ENCODE measurements at places on chromosomes 4 and X.

DNA sequence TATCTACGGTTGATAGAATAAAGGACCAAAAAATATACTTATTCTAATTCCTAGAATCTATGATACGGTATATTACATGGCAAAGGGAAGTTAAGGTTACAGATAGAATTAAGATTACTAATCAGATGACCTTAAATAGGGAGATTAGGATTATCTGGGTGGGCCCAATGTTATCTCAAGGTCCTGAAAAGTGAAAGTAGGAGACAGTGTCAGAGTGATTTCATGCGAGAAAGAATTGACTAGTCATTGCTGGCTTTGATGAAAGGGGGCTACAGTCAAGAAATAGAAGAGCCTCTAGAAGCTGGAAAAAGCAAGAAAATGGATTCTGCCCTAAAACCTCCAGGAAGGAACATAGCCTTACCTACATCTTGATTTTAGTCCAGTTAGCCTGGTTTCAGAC lies 176.9 kb upstream of the PPP1R2C start:
- DNase-seq, result no peak

GRCh38 chrX:42803320-42803719 lies 25.4 kb upstream of the PPP1R2C start:
- DNase-seq, result no peak

DNA sequence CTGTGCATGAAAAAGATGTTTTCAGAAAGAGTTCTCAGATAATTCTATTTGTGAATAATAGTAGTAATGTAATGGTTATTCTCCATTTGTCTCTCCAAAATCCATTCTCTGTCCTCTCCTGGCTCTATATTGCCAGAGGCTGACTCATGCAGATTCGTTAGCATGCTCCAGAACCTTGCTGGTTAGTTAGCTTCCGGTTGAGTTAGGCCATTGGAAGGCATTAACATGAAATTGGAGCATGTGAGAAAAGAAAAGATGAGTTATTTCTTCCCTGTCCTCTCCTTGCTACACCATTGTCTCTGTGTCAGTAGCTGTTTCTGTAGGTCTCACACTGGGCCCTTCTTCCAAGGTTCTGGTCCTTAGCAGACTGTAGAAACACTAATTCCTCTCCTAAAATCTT lies 23.5 kb upstream of the PRDM8 start:
- DNase-seq, result no peak

DNA sequence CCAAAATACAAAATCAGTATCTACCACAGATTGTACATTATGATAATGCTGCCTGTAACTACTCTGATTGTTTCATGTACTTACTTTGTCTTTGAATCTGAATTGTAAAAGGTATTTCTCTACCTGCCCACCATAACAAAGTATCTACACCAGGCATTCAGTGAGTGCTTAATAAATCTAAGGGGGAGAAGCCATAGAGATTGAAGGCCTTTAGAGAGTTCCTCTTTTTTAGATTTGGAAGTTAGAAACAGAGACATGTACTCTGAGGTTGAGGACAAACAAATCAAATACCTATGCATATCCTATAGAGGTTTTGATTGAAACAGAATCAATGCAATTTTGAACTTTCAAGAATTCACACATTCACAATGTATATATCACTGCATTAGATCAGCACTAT lies 42.7 kb downstream of the SAT1 start:
- no peak for DNase-seq

DNA sequence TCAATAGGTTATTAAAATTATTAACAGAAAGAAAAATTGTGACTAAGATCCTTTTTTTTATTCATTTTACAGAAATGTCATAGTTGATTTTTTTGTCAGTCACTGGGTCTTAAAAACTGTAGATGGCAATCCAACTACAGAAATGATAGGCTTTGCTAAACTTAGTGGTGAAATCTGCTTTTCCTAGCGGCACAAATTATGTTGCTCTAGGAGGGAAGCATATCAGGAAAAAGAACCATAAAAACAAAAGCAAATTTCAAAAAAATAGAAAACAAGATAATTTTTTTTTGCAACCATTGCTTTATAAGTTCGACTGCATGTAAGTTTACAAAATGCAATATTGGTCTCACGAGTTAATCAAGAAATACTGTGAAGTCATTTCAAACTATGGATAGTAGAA lies 443.5 kb upstream of the IGFBP7 start:
- DNase-seq, result no peak

- DNase-seq, result no peak
These were observed 179.8 kb downstream of the SLIT2 start for GRCh38 chr4:20431543-20431951.

- DNase-seq, result no peak
These were observed 283.9 kb downstream of the SMARCA1 start for GRCh38 chrX:129239371-129239770.

- no peak for DNase-seq
These were observed 36.3 kb upstream of the REST start for GRCh38 chr4:56871371-56871866.

DNA sequence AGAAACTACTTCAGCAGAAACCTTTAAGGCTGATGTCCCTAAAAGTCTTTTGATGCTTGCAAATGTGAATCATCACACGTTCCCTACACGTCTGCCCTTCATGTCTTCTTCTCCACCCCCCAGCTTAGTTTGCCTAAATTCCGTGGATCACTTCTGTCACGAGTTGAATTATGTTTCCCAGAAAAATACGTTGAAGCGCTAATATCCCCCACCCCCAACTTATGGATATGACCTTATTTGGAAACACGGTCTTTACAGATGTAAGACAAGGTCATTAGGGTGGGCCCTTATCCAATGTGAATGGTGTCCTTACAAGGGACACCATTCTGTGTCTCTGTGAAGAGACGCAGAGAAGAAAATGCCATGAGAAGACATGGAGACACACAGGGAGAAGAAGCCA lies 2.1 kb upstream of the ZNF518B start:
- no peak for DNase-seq

DNA sequence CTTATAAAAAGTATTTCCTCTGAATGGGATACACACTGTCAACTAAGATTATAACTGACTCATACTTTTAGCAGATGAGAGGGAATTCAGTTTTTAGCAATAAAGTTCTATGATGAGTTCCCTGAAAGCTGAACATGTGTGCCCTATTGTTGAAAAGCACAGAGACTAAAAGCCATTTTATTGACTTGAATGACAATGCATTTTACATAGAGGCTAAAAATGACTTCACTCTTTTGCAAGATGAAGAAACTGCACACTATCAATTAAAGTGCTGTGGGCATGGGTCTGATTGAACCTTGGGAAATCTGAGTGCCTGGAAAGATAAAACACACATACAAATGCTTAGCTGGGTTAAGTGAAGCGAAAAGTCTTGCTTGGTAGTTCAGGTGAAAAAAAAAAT lies 633.4 kb downstream of the PDHA2 start:
- DNase-seq, result no peak

GRCh38 chr4:173189117-173189693 lies 20.6 kb downstream of the GALNT7 start:
- DNase-seq, result no peak

GRCh38 chr4:76703123-76703490 lies 194.8 kb downstream of the SOWAHB start:
- DNase-seq, result no peak

DNA sequence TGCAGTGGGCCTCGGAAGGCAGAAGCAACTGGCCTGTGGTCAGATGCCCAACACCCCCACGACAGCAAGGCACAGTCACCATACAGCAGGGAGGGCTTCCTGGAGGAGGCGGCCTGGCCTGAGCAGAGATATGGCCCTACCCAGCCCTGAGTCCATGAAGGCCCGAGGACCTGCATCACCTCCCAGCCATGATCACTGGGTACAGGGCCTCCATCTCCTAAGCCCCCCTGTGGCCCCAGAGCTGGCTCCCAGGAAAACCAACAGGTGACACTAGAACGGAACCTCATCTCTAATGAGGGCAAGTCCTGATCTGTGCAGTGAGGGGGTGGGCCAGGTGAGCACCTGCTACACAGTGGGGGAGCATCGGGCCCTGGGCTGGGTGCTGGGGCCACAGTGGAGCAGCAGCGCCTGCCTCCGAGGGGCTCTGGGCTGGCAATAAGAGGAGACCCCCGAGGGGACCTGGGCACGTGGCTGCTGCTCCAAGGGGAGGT lies 26.2 kb upstream of the MXD4 start:
- DNase-seq, result no peak

DNA sequence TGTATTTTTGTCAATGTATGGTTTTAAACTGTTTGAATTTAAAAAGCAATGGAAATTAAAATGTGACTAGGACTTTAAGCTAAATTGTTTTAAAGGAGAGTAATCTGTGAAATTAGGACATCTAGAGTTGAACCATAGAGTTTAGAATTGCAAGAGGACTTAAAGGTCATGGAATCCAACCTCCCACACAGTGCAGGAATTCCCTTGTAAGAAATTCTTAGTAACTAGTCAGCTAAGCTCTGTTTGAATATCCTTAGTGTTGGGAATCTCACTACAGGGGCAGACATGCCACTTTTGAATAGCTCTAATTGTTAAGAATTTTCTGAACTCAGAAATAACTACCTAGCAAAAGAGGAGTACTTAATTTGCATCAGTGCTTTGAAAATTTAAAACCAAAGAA lies 292.9 kb downstream of the IL1RAPL1 start:
- DNase-seq, result no peak

DNA sequence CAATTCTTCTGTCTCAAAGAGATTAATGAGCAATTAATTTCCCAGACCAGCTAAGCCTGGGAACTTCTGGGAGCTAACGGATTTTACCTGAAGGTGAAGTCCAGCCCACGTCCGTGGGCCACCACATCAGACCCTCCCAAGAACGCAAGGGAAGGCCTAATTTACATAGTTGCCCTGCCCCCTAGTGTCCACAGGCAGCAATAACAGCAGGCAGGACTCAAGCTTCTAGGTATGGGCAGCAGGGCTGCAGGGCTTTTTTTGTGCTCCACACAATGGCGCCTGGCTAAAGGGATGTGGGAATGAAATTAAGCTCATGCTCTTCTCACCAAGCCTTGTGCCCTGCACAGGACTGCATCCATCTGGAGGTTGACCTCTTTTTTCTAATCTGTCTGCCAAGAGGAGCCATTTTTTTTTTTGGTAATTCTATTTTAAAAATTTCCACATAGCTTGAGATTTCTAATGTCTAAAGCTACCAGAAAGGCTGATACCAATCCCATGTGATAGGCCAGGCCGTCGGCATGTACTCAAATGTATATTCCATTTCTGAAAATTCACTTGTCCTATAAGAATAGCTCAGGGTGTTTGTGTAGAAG lies 111.9 kb upstream of the TMEM164 start:
- no peak for DNase-seq

DNA sequence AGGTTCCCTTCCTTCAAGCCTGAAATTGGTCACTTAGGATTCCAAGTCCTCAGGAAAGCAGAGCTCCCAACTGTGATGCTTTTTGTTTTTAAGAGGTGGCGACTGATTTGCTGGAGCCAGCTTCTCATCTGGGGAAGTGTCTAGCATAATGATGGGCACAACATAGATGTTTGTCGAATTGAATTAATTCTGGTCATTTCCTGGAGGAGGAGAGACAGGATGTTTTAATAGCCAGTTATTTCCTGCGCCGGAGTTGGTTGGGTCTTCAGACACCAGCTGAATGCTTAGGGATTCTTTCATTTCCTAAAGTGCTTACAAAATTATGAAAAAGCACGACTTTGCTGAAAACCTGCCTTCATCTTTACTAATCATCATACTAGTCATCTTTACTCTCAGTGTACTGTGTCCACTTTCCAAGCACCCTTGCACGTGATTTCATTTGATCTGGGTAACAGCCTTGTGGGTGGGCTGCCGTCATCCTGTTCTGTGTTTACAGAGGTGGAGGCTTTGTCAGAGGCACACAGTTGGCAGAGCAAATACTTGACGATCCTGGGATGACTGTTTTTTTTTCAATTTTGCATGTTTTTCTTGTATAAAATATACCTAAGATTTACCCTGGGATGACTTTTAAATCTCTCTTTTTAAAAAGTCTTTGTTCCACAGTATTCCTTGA lies 49.5 kb downstream of the RGS12 start:
- no peak for DNase-seq

GRCh38 chr4:147360301-147360700 lies 120.6 kb upstream of the EDNRA start:
- DNase-seq, result no peak

GRCh38 chr4:109930464-109930863 lies 17.8 kb downstream of the EGF start:
- DNase-seq, result no peak

GRCh38 chr4:147794314-147794680 lies 62.4 kb downstream of the ARHGAP10 start:
- no peak for DNase-seq

DNA sequence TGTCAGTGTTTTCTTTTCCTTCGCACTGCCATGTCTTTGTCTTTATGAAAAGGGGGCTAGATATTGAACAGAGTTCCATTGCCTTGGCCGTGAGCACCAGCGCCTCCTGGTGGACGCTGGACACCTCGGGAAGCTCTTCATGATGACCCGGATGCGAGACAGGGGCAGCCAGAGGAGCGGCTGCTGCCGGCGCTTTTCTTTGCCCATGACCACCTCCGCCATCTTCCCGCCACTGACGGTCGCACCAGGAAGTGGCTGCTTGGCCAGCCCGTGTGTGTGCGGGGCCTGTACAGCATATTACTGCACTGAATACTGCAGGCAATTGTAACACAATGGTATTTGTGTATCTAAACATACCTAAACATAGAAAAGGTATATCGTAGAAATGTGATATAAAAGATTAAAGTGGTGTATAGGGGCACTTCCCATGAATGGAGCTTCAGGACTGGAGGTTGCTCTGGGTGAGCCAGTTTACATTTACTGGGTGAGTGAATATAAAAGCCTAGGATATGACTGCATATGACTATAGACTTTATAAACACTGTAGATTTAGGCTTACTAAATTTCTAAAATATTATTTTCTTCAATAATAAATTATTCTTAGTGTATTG lies 15.8 kb upstream of the GRIA2 start:
- no peak for DNase-seq

DNA sequence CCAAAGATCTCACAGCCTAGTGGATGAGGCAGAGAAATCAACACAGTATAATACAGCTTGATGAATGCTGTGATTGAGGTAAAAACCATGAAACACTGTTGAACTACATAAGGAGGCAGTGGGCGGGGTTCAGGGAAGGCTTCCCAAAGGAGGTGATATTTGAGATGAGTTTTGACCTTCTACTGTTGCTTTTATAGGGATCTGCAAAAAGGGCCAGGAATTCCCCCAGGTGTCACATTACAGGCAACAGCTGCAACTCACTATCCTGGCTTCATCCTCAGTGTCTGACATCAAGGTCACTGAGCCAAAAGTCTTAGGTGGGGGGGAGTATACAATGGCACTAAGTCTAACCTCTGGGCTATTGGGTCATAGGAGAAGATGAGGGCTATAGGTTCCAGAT lies 185.7 kb upstream of the NRK start:
- no peak for DNase-seq

DNA sequence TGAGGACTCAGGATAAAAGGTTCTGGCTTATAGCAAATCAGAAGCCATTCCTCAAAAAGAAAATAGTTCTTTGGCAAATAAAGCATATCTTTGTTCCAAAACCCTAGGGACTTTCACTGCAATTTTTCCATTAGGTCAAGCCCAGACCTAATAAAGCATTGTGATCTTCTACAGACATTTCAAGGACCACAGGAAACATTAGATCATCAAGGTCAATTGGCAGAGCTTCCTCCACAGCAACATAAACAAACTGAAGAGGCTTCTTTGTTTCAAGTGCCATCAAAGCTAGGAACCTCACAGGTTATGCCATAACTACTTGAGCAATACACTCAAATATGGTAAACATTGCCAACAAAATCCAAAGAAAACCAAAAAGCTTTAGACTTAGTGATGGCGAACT lies 144.9 kb downstream of the ANXA5 start:
- no peak for DNase-seq

GRCh38 chr4:24582235-24582832 lies 2.0 kb downstream of the DHX15 start:
- no peak for DNase-seq

GRCh38 chr4:94577136-94577535 lies 125.4 kb downstream of the PDLIM5 start:
- no peak for DNase-seq

Data from stimulated activated CD8-positive, alpha-beta memory T cell treated with anti-CD3 and anti-CD28 coated beads, Interleukin-15, amount 100 ng/mL, for 4 hours (primary cell).